Activated CD4-positive, alpha-beta memory T cell treated with anti-CD3 and anti-CD28 coated beads for 36 hours (primary cell): ENCODE measurements at places on chromosomes 7 and 10. TPM values are rescaled to one million over a fixed set of nuclear protein-coding genes. Genes with fewer than 3 reads are reported as not detected.

Gene WDR86
- total RNA-seq: 0.17 TPM

Gene FRAT2
- 5.3 TPM for total RNA-seq

Gene CLCN1
- 0.17 TPM for total RNA-seq

Gene PLPP4
- not detected for total RNA-seq

Gene HOGA1
- not detected for total RNA-seq

Gene KCNH2
- total RNA-seq: 0.45 TPM
